Stimulated activated CD4-positive, alpha-beta T cell treated with anti-CD3 and anti-CD28 coated beads, Interleukin-12 subunit alpha, Interleukin-12 subunit beta, amount 100 ng/mL, for 48 hours (primary cell): ENCODE measurements at places on chromosomes 2 and 18.

GRCh38 chr2:117127680-117128079 is 686.8 kb upstream of the DDX18 start:
- DNase-seq: no peak

DNA sequence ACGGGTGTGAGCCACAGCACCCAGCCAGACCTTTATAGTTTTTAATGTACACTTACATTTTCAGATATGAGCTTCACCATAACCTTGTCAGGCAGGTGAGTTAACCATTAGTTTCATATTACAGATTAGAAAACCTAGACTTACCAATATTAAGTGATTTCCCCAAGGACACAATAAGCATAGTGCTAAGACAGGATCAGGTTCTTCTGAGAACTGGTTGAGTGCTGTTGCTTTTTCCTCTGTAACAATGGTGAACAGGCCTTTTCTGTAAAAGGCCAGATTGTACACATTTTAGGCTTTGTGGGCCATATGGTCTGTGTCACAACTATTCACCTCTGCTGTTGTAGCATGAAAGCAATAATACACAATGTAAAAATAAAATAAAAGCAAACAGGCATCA is 332.0 kb downstream of the PIK3C3 start:
- no peak for DNase-seq

DNA sequence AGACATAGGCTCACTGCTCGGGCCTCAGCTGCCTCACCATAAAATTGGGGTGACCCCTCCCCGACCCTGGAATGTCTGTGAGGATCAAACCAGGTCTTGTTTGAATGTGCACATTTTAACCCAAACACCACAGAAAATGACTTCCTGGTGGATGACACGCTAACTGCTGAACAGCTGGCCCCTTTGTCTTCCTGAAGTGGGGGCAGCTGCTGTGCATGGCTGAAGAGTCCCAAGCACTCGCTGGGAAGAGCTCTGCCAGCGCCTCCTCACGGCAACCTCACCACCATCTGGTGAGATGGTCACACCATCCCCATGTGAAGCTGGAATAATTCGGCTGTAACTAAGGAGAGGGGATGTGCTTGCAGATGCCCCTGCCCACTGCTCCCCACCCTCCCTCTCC is 34.0 kb downstream of the AQP12A start:
- no peak for DNase-seq

- no peak for DNase-seq
These were observed 200.3 kb downstream of the DPP4 start for GRCh38 chr2:161873707-161874106.

- DNase-seq: no peak
These were observed 1.3 kb upstream of the FEV start for GRCh38 chr2:218986148-218986761.

DNA sequence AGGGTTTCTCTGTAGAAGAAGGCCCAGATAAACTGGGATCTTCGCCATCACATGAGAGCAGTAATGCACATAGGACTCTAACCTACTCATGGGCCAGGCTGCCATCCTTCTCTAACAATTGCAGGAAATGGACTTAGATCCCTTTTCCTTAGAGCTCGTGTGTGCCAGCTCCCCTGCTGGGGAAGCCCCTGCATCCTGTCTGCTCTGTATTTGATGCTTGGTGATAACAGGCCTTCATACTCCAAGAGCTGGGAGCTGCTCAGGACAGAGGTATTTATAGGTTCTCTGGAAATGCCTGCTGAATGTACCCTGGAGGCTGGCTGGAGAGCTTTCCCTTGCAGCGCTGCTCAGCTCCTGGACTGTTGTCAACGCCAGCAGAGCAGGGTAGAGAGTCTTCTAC is 249.6 kb downstream of the MTX2 start:
- no peak for DNase-seq

- no peak for DNase-seq
These were observed 5.2 kb upstream of the C18orf63 start for GRCh38 chr18:74310411-74310810.

GRCh38 chr18:3869848-3870247 is 419.9 kb downstream of the TGIF1 start:
- no peak for DNase-seq

DNA sequence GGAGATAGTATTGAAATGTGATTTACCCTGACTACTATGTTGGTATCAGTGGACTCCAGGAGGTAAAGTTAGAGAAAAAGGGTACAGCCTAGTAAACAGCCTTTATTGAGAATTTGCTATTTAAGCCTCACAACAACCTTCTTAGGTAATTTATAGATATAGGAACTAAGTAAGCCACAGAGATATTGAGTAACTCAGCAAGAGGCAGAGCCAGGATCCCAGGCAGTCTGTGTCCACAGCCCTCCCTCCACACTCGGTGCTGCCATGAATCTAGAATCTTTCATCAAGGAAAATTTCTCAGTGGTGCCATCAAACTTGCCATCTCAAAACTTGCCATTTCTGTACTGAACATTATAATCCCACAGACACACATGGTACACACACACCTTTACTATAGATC is 170.9 kb downstream of the CAPN13 start:
- no peak for DNase-seq

- DNase-seq: no peak
These were observed 250.9 kb downstream of the DCDC2C start for GRCh38 chr2:3954261-3954660.

- no peak for DNase-seq
These were observed 103.9 kb downstream of the NEB start for GRCh38 chr2:151630372-151630771.

- no peak for DNase-seq
These were observed 20.7 kb downstream of the D2HGDH start for GRCh38 chr2:241755166-241755565.

DNA sequence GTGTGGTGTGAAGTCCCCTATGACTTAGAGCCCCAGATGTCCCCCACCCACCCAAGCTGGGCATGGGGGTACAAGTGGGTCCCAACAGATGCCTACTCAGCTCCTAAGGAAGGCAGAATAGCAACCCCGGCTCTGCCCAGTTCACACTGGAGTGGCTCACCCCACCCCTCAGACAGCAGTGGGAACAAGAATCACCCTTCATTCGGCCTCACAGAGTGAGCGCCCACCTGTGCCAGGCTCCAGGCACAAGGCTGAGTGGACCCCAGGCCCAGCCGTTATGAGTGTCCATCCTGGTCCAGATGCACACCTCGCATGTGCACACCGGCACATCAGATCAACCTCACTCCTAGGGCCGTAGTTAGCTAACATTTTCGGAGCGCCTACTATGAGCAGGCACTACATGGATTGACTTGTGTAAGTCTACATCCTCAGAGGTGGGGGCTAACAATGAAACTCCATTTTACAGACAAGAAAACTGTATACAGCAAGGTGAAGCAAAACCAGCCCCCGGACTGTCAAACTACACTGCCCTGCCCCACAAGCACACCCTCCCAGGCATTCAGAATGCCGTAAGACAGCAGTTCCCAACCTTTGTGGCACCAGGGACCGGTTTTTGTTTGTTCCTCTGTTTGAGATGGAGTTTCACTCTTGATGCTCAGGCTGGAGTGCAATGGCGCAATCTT is 2.8 kb upstream of the ASTL start:
- no peak for DNase-seq

- DNase-seq: no peak
These were observed 6.9 kb downstream of the STEAP3 start for GRCh38 chr2:119230219-119231185.

DNA sequence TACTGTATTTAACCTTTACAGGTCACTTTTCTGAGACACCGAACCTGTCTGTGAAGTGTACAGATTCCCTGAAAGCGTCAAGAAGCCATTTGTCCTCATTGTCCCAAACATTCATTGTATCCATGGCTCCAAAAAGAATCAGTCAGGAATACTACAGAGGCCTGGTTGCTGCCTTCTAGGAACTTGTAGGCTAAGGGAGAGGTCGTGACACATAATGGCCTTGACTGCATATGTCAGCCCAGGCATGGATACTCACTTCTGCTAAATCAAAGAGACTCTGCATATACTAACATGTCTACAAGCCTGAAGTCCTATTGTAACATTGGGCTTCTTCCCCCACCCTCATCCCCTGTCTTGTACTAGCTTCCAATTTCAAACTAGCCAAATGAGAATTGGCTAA is 40.2 kb downstream of the ONECUT2 start:
- DNase-seq: no peak

- no peak for DNase-seq
These were observed 151.5 kb upstream of the TCF4 start for GRCh38 chr18:55739488-55739887.

DNA sequence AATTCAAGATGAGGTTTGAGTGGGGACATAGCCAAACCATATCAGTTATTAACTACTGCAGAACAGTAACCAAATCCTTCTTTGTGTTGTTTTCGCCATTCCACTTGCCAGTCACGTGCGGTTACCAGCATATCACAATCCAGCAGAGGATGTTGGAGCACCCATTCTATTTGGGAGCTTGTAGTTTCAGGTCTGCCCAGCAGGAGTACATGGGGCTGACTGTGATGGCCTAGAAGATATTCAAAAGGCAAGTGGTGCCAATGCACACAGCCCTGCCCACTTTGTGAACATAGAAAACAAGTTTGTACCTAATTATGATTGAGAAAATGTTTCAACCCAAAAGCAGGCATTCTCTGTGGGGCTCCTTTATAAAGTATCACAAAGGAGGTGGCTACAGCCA is 57.0 kb downstream of the ZNF519 start:
- DNase-seq: no peak

DNA sequence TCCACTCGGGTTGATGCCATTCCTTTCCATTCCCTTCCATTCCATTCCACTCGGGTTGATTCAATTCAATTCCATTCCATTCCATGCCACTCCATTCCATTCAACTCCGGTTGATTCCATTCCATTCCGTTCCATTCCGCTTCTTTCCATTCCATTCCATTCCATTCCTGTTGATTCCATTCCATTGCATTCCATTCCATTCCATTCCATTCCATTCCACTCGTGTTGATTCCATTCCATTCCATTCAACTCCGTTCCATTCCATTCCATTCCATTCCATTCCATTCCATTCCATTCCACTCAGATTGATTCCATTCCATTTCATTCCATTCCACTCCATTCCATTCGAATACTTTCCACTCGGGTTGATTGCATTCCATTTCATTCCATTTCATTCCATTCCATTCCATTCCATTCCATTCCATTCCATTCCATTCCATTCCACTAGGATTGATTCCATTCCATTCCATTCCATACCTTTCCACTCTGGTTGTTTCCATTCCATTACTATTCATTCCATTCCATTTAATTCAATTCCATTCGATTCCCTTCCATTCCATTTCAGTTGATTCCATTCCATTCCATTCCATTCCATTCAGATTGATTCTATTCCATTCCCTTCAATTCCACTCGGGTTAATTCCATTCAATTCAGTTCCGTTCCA is 1141.8 kb downstream of the RPIA start:
- DNase-seq: no peak

DNA sequence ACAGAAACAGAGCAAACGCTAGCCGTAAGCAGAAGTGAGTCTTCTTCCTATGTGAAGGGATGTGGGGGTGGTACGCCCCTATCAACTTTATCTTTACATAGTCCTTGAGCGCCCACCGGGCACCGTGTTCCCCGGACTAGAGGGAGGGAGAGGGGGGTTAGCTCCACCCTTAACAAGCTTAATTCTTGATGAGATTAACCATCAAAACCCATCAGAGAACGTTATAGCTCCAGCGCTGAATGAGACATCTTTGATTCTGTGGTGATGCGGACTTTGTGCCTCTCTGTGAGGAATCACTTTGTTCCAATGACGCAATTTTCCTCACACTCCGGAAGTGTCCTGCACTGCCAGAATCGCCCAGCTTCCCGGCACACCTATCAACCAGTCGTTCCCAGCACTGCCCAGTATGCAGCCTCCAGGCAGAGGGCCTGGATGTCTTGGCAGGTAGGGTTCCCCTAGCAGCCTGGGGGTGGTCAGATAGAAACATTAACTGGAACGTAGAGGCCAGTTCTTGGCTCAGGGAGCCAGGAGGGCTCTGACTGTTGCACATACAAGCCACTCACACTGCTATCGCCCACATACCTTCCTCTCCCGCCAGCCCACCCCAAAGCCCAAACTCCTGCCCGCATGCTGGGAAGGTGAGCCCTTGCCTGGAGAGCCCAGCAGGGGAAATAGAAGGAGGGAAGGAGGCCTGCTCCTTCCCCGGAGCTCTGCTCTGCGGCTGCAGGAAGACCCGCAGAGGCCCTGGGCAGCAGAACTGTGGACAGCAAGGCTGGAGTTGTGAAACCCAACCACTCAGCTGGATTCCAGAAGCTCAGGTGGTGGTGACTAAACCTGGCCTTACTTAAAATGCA is 1.9 kb upstream of the ODC1 start:
- DNase-seq: no peak

GRCh38 chr2:8003462-8004075 is 678.3 kb upstream of the ID2 start:
- DNase-seq: no peak

DNA sequence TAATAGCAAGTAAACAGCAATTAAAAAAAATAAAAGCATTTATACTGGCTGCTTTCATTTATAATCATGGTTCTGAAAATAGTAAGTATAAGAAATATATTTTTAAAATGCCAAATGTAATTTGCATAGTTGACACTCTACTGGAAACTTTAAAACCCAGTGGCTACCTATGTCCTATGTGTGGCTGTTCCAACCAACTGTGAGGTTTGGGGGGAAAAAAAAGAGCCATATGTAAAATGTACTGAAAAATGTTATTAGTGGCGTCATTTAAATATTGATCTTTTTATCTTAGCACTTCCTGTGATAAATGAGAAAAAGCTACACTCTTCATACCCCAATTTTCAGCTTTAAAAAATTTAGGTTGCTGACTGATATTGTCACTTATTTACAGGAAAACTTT is 270.7 kb downstream of the TCF4 start:
- DNase-seq: no peak

DNA sequence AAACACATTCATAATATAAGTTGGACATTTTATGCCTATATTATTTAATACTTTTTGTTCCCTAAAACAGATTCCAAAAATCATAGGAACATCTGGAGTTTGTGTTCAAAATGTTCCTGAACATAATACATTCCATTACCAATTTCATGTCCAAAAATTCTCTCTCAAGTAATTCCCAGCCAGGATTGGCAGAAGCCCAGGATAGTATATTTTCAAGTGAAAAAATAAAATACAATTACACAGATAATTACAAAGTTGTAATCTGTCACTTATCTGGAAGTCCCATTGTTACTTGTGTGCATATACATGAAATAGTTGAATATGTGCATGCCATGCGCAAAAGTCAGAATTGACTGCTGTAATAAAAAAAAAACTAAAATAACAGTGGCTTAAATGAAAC is 5.2 kb upstream of the SCN7A start:
- DNase-seq: no peak
